ENCODE measurements at places on chromosomes 12 and 14.

DNA sequence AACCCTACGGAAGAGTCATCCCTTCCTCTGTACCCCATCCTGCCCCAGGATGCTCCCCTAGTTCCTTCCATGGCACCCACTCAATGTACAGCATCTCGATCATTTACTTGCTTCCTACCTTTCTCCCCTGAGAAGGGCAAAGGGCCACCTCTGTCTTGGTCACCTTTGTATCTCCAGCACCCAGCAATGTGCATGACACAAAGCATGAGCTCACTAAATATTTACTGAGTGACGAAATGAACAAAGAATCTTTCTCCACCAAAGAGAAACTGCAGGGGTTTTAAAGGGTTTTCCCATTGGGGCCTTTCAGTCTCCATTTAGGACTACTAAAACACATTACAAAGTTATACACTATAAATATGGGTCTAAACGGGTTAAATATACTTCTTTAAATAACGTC lies 30.6 kb downstream of the ATG14 start:
- DNase-seq, result no peak

GRCh38 chr12:119409043-119409442 lies 74.5 kb downstream of the CCDC60 start:
- DNase-seq, result no peak

GRCh38 chr12:6476489-6476888 lies 6.0 kb upstream of the VAMP1 start:
- no peak for DNase-seq

- DNase-seq, result no peak
Observed at GRCh38 chr14:101062601-101063000, 159.1 kb upstream of the RTL1 start.

DNA sequence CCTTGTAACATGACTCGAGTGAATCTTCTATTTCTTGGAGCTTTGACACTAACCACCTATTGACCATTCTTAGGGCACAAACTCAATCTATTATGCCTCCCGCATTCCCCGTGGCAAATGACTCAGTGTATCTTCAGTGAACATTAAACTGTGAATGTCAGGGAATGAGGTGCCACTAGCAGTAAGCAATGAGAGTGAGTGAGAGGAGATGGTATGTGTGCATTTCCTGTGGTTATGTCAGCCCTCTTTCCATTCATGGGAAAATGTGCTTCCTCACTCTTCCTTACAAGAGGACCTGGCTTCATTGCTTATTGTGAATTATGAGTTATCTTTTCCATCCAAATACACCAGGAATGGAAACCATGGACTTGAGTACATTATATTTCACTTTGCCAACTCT lies 229.2 kb downstream of the EMP1 start:
- DNase-seq, result no peak

GRCh38 chr14:75303381-75303789 lies 24.8 kb downstream of the FOS start:
- DNase-seq, result peak; percentile 40

DNA sequence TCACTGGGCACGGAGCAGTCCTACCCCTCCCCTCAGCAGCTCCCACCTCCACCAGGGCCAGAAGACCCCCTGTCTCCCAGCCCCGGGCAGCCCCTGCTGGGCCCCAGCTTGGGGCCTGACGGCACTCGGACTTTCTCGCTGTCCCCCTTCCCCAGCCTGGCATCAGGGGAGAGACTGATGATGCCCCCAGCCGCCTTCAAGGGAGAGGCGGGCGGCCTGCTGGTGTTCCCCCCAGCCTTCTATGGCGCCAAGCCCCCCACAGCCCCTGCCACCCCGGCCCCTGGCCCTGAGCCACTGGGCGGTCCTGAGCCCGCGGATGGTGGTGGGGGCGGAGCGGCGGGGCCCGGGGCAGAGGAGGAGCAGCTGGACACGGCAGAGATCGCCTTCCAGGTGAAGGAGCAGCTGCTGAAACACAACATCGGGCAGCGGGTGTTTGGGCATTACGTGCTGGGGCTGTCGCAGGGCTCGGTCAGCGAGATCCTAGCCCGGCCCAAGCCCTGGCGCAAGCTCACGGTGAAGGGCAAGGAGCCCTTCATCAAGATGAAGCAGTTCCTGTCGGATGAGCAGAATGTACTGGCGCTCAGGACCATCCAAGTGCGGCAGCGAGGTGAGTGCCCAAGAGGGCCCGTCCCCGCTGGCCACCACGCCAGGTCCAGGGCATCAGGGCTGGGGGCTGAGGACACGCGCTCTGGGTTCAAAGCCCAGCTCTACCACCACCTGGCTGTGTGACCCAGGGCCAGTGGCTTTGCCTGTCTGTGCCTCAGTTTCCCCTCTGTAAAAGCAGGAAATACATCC lies 58.6 kb downstream of the PHETA1 start:
- DNase-seq, result no peak

GRCh38 chr14:97039717-97040363 lies 242.7 kb downstream of the VRK1 start:
- no peak for DNase-seq

DNA sequence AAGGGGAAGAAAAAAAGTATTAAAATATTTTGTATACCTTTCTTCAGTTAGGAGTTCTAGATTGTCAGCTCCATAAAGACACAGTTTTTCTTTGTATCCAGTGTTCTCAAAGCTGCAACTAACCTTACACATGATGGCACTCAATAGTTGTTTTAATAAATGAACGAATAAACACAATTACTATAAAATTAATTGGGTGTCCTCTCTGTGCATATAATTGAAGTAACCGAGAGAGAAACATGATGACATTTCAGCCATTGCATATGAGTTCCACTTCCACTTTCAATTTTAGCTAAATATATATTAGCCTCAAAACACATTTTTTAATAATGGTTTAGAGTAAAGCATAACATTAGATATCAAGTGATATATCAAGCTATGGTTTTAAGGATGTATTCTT lies 671.2 kb downstream of the LRFN5 start:
- DNase-seq, result no peak

DNA sequence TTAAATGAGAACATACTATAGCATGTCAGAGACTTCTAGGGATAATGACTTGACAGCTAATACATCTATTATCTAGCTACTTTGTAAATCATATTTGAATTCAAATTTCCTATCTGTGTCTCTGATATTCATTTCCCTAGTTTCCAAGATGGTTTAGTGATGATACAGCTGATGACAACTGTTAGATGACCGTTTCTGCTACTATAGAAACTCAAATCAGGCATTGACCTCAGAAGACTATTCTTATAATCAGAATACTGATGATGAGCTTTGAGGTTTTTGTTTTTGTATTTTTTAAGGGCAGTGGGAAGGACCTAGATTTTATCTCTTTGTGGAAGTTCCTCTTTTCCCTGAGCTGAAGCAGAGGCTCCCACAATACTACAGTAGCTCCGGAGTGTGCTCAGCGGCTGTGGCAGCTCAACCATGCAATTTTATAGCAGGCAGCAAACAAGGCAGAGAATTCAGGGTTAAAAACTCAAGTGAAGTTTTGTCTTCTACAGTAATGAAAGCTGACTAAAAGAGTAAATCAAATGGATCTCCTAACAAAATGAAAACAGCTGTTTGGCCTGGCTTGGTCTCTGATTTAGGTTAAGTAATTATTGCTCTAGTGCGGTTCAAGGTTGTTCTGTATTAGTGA lies 145.1 kb downstream of the SLC25A21 start:
- DNase-seq, result no peak
